ENCODE measurements at places on chromosomes 5 and 9.

DNA sequence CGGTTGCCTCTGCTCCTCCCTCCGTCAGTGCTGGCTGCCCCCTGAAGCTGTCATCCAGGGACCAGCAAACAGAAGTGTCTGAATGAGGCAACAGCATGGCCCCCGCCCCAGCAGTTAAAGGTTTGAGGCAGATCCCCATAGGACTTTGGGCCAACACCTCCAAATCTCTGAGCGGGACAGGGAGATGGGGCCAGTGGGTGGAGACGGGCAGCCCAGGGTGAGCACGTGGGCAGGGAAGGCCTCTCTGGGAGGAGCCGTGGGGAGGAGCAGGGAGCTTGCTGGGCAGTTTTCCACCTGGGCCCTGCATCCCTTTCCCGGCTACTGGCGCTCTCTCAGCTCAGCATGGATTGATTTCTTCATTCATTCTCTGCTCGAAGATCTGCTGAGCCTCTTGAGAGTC, 39.1 kb upstream of the NOTCH1 start:
- no peak for DNase-seq

DNA sequence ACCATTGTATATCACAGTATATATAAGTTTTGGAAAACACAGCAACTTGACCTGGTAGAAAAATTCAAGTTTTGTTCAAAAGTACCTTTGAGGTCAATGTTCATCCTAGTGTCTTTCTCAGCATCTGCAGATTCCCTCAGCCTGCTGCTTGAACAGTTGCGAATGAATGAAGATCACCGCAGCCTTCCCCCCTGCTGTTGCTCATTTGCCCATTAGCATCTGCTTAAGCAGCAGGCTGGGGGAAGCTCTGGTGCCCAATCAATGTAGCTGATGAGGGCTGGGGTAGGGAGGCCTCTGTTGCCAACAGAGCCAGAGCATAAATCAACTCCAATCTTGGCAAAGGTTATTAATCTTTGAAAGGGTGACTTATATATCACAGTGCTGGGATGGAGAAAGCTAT, 586.5 kb upstream of the PTPRD start:
- no peak for DNase-seq

DNA sequence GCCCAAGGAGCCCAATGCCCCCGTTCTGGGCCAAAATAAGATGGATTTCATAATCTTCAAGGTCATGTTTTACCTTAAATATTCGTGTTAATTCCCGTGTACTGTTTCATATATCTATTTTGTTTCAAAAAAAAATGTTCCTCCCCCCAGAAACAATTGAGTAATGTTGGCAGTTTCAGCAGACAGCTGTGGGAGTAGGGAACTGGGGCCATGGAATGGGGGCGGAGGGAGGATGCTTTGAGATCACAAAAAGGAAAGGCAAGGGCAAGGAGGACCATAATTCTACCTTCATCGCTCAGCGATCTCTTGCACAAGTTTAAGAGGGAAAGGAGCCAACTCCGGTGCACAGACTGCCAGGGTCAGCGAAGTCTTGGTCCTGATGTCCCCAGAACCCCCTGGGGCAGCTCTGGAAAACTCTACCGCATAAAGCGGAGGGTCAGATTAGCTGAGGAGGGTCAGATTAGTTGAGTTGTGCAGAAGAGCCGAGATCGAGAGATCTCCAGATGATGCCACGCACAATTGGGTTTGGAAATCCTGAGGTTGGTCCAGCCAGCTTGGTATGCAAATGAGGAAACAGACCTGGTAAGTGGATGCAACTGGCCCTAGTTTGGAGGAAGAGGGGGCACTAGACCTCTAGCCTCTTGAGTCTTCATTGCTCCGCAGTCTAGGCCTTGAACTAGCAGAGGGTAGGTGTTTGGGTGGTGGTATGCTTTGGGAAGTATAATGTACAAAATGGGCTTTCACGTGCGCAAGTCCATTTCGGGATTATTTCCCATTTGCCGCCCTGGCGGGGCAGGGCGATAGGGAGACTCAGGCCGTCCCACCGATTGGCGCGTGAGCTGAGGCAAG, 24.0 kb downstream of the CDKN2A start:
- no peak for DNase-seq

- DNase-seq, result peak; percentile 69
Observed at GRCh38 chr9:131402738-131403492, 9.0 kb downstream of the PRRC2B start.

DNA sequence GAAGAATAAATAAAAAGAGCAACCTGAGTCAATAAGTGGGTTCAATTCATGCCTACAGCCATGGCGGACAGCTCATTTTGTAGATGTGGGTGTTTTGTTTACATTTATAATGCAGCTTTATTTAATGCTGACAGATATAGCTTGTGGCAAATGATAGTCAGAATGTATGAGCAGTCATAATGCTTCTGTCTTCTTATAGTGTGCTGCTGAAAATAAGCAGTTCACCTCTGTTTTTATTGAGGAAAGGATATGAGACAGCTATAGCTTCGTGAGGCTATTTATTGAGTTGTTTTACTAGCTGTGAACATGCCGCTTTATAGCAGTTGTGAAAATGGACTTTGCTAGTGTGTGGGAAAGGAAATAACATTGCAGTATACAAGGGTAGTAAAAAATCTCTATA, 147.4 kb downstream of the PBX3 start:
- DNase-seq, result no peak

DNA sequence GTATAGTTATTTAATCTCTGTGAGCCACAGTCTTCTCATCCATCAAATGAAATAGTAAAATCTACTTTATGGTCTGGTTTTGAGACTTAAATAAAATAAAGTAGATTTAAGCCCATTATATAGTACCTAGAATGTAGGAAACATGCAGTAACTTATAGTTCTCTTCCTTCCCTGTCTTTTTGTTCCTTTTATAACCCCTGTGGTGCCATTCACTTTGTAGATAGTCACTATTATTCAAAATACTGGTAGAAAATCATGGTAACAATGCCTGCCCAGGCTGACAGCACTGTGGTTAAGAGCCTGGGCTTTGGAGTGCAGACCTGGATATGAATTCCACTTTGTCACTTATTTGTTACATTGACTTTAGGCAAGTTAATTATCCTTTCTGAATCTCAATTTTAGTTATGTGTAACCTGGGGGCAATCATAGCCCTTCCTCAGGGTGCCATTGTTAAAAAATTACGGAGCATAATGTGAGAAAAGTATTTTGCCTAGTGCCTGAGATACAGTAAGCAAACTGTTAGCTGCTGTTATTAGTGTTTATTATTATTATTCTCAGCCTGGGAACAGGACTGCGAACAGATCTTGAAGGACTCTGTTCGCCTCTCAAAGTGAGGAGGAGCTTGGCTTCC, 100.4 kb downstream of the RALGPS1 start:
- DNase-seq, result no peak

GRCh38 chr9:131776473-131776872, 36.6 kb upstream of the RAPGEF1 start:
- peak; percentile 15 for DNase-seq

DNA sequence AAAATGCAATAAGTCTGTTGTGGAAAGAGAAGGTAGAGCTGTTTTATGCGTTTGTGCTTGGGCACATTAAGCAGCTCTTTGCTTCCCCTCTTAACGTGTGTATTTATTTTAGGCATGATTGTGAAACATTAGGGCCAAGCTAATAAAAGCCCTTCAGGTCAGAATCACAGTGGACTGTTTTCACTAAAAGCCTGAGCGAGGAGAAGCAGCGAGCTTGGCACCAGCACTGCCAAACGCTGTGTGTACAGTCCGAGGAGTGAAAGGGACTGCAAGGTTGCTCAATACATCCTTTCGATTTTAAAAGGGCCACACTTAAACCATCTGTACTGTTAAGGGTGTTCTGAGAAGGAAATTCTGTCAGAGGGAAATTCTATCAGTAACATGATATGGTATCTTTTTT, 107.2 kb upstream of the CKMT2 start:
- no peak for DNase-seq

- DNase-seq, result no peak
Observed at GRCh38 chr5:133482028-133482427, 130.3 kb downstream of the FSTL4 start.

DNA sequence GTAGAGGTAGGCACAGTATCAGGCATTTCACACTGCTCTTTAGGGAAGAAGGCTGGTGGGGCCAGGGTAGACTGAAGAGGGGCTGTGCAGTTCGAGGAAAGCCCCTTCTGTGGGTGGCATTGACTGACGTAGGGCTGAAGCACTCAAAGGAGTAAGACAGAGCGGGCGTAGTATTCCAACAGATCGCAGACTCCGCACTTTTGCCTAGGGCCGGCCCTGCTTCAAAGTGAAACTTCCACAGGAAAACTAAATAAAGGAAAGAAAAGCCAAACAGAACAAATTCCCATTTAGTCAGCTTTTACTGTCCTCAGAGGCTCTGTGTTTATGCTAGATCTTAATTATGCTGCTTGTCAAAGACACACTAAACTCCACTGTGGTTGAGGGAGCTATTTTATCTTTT, 493.0 kb upstream of the WWC1 start:
- no peak for DNase-seq

DNA sequence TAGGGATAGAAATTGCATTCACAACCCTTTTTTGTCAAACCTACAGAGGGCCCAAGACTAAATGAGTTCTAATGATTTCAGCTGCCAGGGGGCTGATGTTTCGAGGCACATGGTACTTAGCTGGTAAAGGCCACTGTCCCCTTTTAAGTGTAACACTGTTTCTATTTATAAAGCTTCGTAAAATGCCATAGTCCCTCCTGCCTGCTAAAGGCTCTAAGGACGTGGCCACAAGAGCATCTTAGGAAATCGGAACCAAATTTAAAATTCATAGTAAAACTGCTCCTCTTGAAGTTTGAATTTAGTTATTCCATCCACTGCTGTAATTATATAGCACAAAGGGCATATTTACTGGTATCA, 170.3 kb upstream of the WWC1 start:
- no peak for DNase-seq

DNA sequence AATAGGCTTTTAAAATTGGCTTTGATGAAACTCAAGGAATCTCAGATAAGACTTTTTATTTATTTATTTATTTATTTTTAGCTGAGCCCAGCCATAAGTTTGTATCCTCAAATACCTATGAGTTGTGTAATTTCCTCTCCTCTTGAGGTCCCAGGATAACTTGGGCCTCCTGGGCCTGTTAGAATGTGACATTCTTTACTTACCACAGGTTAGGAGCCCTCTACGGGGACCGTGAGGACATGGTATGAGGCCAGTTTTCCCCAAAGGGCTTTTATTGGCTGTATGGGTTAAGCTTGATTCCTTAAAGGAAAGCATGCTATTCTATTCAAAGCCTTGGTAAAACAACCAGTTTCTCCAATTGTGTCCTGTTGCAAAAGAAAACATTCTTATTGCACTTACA, 16.9 kb downstream of the SHISAL2B start:
- no peak for DNase-seq

DNA sequence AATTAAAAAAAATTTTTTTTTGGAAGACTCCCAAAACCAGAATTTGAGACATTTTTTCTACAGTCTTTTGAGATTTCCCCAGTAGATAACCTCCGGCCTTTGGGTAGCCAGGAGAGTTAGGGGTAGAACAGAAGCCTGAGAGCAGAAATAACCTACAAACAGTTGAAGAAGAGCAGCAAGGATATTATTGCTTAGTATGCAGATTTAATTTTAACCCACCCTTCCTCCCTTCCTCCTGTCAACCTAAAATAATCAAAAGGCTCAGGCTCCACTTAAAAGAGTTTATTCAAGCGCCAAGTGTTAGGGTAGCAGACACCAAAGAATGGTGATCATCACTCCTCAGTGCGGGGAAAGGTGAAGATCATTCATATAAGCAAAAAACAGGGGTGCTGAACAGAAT, 17.4 kb upstream of the FAM120A start:
- no peak for DNase-seq

DNA sequence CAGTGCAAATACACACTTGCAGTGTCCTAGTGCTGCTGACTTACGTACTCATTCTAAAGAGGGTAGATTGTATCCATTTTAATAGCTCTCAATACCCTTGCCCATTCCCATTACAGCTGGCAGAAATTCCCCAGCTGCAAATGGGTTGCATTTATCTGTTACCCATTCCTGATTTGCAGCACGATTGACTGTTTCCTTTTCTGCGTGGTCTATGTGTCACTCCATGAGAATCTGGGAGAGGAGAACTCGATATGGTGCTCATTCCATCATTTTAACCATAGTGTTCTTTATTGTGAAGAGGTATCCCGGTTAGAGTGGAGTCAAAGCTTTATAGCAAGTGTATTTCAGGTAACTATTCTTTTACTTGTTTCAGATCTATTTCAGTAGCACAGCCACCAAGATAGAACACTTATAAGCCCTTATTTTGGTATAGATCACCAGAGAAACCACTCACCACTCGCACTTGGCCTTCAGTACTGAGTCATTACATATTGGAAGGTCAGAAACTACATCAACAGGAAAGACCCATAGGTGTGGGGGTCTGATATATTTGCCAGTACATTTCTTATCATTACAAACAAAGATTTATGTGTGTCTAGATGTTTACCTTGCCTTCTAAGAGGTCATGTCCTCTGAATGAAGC, 139.5 kb downstream of the MUSK start:
- DNase-seq, result no peak

GRCh38 chr9:128244837-128245231, 31.0 kb downstream of the GOLGA2 start:
- DNase-seq, result peak; percentile 67

DNA sequence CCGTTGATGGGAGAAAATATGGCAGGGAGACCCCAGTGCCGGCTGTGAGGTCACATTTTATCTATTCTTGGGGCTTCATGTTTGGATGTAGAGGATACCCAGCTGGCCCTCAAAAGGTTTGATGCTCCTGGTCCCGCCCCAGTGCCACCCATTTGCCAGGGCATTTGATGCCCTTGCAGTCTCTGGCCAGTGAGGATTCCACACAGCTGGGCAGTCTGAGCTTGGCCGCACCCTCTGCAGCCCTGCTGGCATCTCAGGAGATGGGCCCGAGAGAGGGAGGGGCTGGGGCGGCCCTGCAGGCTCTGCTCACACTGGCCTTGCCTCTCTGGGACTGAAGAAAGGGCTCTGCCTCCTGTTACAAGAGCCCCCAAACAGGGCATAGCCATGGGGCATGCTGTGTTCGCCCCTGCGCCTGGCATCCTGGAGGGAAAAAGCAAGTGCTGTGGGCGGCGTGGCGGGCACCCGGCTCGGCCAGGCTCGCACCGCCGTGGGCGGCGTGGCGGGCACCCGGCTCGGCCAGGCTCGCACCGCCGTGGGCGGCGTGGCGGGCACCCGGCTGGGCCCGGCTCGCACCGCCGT, 27.6 kb downstream of the ADAMTSL2 start:
- no peak for DNase-seq

DNA sequence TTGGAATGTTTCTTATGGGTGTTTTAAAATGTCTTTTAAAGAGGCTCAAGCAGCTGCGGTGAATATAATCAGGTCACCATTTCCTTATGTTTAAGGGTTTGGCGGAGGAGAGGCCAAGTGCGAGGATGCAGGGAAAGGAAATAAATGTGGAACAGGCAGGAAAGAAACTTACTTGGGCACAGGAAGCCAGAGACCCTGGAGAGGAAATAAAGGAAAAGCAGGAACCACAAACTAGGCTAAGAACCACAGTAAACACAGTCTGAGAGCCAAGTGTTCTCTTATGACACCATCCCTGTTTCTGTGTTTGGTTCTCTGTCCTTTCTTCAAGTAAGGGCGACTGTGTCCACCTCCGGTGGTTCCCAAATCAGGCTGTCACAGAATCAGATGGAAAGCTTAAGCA, 166.5 kb downstream of the C9orf152 start:
- no peak for DNase-seq
